Right atrium auricular region (tissue), 2 donors: ENCODE measurements at places on chromosomes 5 and 9. TPM values are rescaled to one million over a fixed set of nuclear protein-coding genes. Genes with fewer than 3 reads are reported as not detected.

The STXBP1 gene
- total RNA-seq = 44.9 TPM

The NKD2 gene
- 2.4 TPM for total RNA-seq

The DRD1 gene
- total RNA-seq = not detected

The NMUR2 gene
- not detected for total RNA-seq

The P4HA2 gene
- total RNA-seq = 60.5 TPM

The CEL gene
- total RNA-seq = 1.9 TPM

The SERF1A gene
- 6.2 TPM for total RNA-seq

The RAD23B gene
- 85.6 TPM for total RNA-seq

The TTC39B gene
- total RNA-seq = 2.0 TPM
